ENCODE measurements at places on chromosomes 2 and 18. TPM values are rescaled to one million over a fixed set of nuclear protein-coding genes. Genes with fewer than 3 reads are reported as not detected.

The RAPGEF4 gene
- total RNA-seq: 5.2 TPM

The MEP1B gene
- not detected for total RNA-seq

The ERMN gene
- 1.1 TPM for total RNA-seq

The LYG2 gene
- not detected for total RNA-seq

DNA sequence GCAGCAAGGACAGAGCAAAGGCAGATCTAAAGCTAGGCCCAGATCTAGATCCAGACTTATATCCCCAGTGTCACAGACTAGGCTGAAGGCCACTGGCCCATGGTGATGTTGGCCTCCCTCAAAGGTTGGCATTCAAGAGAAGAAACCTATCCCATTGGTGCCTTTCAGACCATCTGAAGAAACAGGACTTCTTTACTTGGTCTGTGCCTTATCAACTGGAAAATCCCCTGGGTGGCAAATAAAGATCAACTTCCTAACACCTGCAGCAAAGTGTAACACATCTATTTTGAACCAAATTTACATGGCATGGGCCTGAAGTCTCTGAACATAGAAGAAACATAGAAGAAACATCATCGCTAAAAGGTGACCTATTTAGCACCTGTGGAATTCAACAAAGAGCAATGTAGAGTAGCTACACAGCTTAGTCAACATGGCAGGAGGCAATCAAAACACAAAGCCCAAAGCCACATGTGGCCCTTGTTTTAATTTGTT lies 35.8 kb downstream of the METTL4 start:
- no peak overlapping the region for H3K27ac ChIP-seq
- no peaks in the 10 kb centered on the region for H3K36me3 ChIP-seq
- no peak overlapping the region for H3K4me3 ChIP-seq

- no peaks in the 10 kb centered on the region for H3K36me3 ChIP-seq
- no peak overlapping the region for H3K27ac ChIP-seq
- DNase-seq: no peak
- H3K4me3 ChIP-seq: no peak overlapping the region
- H3K27me3 ChIP-seq: no peaks in the 10 kb centered on the region
Measured at GRCh38 chr2:121562269-121563176, 31.8 kb downstream of the RNU4ATAC start.

GRCh38 chr2:229342376-229342775 lies 71.3 kb upstream of the PID1 start:
- no peak overlapping the region for H3K27ac ChIP-seq
- no peak overlapping the region for H3K4me3 ChIP-seq
- H3K27me3 ChIP-seq: no peaks in the 10 kb centered on the region
- H3K36me3 ChIP-seq: no peaks in the 10 kb centered on the region

DNA sequence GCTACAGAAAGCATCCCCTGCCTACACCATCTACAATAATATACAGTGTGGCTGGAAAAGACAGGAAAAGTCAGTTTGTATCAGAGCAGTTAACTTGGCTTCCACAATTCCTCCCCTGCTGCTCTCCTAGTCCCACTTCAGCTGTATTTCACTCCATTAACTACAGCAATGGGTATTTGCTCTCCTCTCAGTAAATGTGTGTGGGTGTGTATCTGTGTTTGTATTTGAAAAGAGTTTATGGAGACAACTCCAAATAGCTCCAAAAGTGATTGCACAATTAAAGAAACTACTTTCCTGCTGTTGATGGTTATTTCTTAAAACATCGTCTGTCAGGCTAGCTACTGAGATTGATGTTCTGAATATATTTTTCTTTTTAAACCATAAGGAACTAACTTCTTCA lies 333.7 kb upstream of the FIGN start:
- H3K4me3 ChIP-seq: no peak overlapping the region

GRCh38 chr2:15833731-15834130 lies 106.6 kb upstream of the MYCN start:
- no peaks in the 10 kb centered on the region for H3K4me1 ChIP-seq
- H3K36me3 ChIP-seq: no peaks in the 10 kb centered on the region
- no peak for DNase-seq
- no peaks in the 10 kb centered on the region for H3K27me3 ChIP-seq
